Activated T-cell treated with anti-CD3 and anti-CD28 coated beads, Interleukin-2, amount 50 U/mL, for 48 hours (primary cell): ENCODE measurements at places on chromosomes 13 and 19.

GRCh38 chr13:48818495-48819356 is 157.0 kb upstream of the FNDC3A start:
- no peak for DNase-seq

- no peak for DNase-seq
Measured at GRCh38 chr19:13299838-13300237, 149.6 kb downstream of the IER2 start.

DNA sequence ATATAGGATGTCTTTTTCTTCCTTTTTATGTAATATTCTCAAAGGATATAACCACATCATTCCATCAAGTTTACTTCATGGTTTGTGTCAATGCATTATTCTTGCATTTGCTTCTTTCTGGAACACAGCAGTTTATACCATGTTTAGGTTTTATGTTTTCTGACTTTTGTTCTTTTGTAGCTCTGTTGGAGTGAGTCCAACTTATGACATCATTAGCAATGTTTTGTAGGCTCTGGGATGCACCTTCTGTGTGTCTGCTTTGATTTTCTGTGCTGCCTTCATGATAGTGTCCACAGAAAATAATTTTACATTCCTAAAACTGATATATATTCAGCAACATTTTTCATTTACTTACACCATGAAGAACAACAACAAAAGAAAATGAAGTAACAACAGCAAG is 68.9 kb downstream of the SHISA2 start:
- no peak for DNase-seq

- peak; percentile 89 for DNase-seq
Measured at GRCh38 chr19:50728084-50728737, 5.0 kb downstream of the CLEC11A start.

DNA sequence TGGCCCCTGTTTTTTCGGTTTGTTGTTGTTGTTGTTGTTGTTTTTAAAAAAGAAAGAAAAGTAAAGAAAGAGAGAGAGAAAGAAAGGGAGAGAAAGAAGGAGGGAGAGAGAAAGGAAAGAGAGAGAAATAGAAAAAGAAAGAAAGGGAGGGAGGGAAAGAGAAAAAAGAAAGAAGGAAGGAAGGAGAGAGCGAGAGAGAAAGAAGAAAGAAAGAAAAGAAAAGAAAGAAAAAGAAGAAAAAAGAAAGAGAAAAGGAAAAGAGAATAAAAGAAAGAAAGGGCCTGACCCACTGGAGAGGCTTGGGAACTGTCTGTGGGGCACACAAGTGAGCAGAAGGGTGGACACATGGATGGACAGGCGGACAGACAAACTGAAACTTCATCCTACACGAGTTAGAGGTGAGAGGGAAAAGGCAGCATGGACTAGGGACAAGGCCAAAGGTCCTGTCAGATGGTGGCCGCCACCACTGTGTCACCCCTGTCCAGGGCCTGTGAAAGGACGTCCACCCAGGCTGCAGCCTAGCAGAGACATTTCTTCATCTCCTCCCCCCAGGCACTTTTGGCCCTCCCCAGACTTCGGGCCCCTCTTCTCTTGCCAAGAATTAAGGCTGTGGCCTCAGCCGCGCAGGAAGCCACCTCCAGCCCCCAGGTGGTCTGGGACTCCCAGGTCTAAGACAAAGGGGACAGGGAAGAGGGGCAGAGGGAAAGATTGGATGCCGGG is 9.1 kb upstream of the BCAM start:
- DNase-seq: no peak

GRCh38 chr19:55091126-55091910 is 15.6 kb downstream of the EPS8L1 start:
- no peak for DNase-seq

DNA sequence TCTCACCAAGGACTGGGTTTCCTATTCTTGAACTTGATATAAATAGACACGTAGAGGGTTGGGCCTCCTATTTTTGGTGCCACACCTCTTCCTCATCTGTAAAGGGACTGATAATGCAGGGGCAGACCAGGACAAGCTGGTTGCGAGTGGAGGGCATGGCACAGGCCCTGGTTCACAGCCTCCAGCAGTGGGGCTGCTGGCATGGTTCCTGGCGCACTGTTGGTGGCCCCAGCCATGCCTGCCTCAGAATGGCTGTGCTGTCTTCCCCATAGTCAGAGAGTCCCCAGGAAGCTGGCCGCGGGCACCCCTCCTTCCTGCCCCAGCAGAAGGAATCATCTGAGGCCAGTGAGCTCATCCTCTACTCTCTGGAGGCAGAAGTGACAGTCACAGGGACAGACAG is 10.5 kb upstream of the OVOL3 start:
- DNase-seq: no peak

DNA sequence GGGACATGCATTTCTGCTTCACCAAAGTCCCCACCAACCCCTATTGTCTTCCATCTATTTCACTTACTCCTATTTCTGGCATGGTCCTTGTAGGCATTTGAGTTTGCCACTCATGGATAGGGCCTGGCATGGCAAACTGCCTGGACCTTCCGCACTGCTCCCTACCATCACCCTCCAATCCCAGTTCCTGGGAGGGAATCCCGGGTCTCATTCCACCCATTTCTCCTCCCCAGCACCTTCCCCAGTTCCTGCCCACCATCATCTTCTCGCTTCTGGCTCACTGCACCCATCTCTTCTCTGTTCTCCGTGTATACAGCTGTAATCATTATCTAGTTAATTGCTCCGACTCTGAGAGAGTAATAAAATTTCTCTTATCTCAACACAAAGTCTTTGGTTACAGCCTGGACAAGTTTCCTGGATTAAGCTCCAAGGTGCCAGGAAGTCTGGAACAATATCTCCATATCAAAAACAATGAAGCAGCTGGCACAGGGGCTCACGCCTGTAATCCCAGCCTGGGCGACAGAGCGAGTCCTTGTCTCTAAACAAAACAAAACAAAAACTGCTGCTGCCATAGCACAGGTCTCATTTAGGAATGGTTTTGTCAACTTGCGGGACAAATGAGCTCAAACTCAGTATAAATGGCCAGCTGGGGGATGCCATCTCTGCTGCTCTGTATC is 17.0 kb upstream of the COX7A1 start:
- no peak for DNase-seq

DNA sequence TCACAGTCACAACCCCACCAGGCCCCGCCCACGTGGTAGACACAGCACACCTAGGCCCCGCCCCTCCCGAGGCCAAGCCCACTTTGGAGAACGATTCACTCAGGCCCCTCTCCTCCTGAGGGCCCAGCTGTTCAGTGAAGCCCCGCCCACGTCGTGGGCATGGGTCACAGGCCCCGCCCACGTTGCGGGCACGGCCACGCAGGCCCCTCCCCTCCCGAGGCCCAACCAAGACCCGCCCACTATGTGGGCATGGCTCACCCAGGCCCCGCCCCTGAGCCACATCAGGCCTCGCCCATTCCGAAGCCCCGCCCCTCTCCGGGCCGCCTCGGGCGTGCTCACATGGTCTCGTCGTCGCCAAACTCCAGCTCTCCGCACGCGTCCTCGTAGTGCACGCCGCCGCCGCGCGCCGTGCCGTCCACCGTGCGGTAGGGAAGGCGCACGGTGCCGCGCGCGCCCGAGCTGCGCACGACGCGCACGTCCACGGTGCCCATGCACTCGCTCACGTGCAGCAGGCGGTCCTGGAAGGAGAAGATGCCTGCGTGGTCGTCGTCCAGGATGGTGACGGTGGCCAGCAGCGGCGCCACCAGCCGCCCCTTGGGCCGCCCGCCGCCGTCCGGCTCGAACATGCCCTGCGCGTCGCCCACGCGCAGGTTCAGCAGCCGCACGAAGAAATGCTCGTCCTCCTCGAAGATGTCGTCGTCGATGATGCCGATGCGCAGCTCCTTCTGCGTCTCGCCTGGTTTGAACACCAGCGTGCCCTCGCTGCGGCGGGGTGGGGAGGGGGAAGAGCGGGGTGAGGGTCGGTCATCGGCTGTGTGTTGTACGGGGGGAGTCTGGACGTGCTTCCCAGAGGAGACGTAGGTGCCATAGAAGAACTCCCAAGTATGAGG is 24.0 kb downstream of the SLC8A2 start:
- DNase-seq: peak; percentile 85

DNA sequence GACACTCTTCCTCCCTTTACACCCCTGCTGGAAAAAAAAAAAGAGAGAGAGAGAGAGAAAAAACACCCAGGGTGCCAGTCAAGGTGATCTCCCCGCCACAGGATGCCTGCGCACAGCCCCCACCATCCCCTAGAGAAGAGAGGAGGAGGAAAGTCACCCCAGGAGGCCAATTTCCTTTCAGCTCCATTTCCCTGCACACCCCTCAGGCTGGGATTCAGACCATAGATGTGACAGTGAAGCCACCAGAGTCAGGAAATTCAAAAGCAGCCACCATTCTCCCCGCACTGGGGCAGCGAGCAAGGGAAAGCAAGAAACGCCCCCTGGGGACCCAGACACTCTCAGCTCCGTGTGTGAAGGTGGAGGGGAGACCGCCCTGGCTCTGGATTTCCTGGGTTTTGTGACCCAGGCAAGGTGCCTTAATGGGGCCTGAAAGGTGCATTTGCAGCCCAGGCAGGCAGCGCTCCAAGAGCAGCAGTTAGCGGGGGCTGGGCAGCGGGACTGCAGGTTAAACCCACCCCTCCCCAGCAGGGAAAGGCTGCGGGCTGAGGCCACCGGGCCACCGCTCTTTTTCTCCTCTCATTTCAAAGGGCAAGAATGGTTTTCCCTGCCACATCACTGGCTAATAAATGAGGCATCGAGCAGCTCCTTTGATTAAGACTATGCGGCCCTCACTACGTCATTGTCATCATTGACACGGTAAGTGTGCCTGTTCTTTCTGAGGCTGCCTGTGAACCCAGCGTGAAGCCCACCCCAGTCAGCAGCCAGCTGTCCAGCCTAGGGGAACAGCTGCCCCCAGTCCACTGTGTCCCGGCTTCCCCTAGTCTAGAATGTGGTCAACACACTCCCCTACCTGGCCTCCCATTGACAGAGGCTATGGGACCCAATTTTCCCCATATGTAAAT is 83.8 kb upstream of the TM9SF2 start:
- DNase-seq: peak; percentile 43

GRCh38 chr19:19550485-19550929 is 12.4 kb downstream of the CILP2 start:
- no peak for DNase-seq

DNA sequence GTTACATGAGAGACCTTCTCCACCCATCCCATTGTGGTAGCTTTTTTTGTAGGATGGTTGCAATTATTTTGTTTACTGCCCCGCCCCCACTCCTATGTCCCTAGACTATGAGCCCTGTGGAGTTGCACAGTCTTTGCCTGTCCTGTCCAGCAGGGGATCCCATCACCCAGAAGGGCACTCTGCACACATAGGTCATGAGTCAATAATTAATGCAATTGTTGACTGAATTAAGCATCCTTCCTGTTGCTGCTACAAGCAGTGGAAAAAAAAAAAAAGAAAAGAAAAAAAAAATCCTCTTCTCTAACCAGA is 14.2 kb downstream of the C19orf81 start:
- DNase-seq: no peak

- peak; percentile 64 for DNase-seq
Measured at GRCh38 chr13:45370922-45371406, 30.0 kb upstream of the TPT1 start.

- DNase-seq: peak; percentile 38
Measured at GRCh38 chr19:10006335-10006708, 4.0 kb downstream of the COL5A3 start.

DNA sequence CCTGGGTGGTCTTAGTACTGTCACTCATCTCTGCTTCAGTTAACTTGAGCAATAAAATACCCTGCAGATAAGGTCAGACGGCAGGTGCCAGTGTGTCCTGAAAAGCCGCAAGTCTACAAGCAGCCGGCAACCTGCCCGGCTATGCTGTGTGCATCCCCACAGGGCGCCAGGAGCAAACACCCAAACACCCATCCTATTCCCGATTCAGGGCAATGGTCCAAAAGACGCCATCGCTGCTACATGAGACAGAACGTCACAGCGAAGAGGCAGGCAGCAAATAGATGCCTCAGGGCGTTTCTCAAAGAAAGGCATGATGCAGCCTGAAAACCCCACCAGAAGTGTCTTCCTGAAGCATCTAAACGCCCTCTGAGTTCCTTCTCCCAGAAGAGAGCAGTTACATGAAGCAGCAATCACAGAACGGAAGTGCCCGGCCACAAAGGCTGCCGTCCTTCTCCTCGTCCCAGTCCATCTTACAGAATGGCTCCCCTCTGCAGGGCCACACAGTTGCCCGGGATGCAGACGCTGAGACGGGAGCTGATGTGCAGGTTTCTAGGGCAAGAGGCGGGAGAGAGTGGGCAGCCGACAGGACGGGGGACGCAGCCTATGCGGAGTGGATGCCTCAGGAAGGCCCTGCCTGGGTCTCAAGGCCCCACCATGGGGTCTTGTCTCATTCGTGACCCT is 35.1 kb downstream of the RASA3 start:
- DNase-seq: no peak

DNA sequence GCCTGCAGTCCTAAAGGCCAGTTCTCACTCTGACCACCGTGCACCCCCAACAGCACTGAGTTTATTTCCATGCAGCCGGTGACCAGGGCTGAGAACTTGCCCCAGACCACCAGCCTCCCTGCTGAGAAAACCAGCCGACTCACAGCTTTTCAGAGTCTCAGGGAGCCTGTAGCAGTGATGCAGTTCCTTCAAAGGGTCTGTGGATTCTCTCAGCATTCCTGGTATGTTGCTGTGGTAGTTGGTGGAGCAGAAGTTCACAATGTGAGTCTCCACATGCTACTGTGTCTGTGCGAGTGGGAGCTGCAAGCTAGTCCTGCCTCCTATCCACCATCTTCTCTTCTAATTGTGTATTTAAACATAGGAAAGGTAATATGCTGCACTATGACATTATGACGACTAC is 254.9 kb upstream of the KLF12 start:
- no peak for DNase-seq

- no peak for DNase-seq
Measured at GRCh38 chr13:75946536-75947284, 310.6 kb downstream of the LMO7 start.

GRCh38 chr19:18804643-18805042 is 13.5 kb upstream of the COMP start:
- DNase-seq: no peak

DNA sequence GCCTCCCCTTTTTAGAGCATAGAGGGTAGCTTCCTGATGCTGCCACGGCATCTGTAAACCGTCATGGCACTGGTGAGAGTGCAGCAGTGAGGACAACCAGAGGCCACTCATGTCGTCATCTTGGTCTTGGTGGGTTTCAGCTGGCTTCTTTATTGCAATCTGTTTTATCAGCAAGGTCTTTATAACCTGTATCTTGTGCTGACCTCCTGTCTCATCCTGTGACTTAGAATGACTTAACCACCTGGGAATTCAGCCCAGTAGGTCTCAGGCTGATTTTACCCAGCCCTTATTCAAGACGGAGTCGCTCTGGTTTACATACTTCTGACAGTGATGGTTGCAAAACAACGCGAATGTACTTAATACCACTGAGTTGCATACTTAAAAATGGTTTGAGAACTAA is 14.4 kb upstream of the FBN3 start:
- DNase-seq: no peak

DNA sequence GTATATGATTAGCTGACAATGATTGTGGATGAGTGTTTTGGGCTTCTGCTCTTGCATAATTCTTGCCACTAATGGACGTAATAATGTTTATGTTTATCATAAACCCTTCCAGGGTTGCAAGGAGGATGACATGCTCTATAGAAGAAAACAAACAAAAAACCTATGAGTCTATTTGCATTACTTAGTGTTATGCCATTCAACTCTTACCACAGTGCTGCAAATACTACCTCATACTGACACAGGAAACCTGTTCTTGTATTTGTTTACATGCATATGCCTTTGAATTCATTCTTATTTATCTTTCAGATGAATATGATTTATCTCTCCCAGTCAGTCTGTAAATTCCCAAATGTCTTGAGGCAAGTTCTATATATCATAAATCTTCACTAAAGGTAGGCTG is 39.6 kb upstream of the FREM2 start:
- DNase-seq: no peak

GRCh38 chr19:40778706-40779284 is 748 bp downstream of the RAB4B start:
- DNase-seq: no peak

- DNase-seq: peak; percentile 79
Measured at GRCh38 chr19:35352448-35353304, 5.0 kb downstream of the FFAR1 start.
